ENCODE measurements at places on chromosomes 12 and 14. TPM values are rescaled to one million over a fixed set of nuclear protein-coding genes. Genes with fewer than 3 reads are reported as not detected.

Gene RARG
- 26.8 TPM for total RNA-seq

Gene SRRM4
- not detected for total RNA-seq

Gene STAB2
- total RNA-seq: not detected

Gene SIX4
- 10.8 TPM for total RNA-seq
